GM12878 (cell line): ENCODE measurements at places on chromosomes 5 and 9.

GRCh38 chr9:117122953-117123352 lies 291.9 kb downstream of the ASTN2 start:
- no peak for DNase-seq

- no peak for DNase-seq
These were observed 51.8 kb upstream of the TGFBR1 start for GRCh38 chr9:99052815-99053715.

- DNase-seq = no peak
These were observed 112.6 kb downstream of the CACNA1B start for GRCh38 chr9:137989999-137990715.

- no peak for DNase-seq
These were observed 398.5 kb downstream of the TAF11L14 start for GRCh38 chr5:18032744-18033143.

DNA sequence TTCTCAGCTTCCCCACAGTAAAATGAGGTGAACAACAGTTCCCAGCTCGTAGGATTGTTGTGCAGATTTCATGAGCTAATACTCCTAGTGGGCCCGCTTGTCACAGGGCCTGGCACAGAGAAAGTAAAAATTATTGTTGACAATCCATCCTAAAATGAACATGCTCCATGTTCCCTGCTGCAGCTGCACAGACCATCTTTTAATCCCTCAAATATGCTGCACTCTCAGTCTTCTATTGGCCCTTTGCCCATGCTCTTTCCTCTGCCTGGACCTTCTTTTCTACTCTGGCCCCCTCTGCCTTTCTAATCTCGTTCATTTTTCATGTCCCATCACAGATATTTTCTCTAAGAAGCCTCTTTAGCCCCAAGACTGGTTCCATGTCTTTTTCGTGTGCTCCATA lies 117.7 kb upstream of the NR3C1 start:
- DNase-seq = no peak

- DNase-seq = no peak
These were observed 17.2 kb downstream of the SMAD5 start for GRCh38 chr5:136149891-136150290.

DNA sequence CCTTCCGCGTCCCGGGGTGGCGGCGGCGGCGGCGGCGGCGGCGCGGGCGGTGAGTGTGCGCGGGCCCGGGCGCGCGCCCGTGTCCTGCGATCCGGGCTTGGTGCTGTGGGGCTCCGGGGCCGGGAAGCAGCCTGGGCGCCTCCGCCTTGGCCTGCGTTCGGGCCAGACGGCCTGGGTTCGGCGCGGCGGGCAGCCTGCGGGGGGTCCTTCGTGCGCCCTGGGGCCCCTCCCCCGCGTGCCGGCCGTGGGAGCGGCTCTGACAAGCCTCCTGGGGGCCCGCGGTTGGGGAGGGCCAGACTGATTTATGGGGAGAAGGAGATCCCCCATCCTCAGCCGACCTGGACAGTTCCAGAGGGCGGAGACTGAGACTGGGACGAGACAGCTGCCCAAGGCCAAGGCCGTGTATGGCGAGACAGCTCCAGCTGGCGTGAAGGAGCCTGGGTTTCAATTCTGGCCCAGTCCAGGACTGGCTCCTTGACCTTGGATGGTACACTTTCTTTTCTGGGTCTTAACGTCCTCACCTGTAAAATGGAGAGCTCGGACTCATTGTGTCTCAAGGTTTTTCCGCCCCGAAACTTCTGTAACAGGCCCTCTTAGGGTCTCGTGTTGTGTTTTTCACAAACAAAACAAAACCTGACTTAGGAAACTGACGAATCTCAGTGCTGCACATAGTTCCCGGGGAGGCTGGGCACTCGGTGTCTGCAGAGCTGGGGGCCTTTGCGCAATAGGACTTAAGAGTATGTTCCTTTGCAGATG lies 603 bp downstream of the TMEM268 start:
- DNase-seq = no peak

- DNase-seq = no peak
These were observed 54.7 kb downstream of the IRF1 start for GRCh38 chr5:132435886-132436285.

- DNase-seq = no peak
These were observed 75.1 kb downstream of the HSD17B4 start for GRCh38 chr5:119527351-119527750.

GRCh38 chr5:169226895-169227294 lies 74.0 kb downstream of the SLIT3 start:
- DNase-seq = no peak

DNA sequence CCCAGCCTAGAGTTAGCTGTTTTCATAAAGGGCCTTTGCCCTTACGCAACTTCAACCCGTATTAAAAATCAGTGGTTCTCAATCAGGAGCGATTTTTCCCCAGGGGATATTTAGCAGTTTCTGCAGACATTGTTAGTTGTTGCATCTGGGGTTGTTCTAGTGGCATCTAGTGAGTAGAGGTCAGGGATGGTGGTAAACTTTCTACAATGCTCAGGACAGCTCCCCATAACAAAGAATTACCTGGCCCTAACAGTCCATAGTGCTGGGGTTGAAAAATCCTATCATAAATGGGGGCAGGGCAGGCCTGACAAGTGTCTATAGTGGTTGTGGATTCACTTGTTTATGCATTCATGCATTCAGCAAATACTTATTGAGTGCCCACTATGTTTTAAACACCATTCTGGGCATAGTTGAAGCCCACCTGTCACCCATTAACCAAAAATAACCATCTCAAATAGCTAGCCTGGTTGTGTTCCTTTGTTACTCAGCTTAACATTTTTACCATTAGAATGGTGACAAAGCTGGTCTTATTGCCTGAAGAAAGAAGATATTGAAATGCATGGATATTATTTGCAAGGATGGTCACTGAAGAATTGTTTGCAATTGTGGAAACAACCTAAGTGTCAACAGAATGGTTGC lies 15.9 kb upstream of the FGF1 start:
- DNase-seq = no peak

- DNase-seq = no peak
These were observed 760 bp downstream of the NPR3 start for GRCh38 chr5:32711681-32712480.

DNA sequence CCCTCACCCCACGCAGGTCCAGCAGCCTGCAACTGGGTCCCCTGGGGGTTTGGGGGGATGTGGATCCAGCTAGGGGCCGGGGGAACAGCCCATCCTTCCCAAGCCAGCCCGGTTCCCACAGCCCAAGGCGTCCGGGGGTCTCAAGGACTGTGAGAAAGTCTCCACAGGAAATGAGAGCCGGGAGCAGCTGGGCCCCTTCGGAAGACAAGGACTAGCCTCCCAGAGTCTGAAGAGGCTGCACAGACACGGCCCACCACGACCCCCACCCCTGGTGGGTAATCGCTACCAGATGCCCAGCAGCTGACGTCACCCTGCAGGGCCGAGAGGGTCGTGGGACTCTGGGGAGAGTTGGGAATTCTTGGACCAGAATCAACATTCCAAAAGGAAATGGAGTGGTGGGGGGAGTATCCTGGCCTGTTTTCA lies 10.5 kb downstream of the SH2D3C start:
- no peak for DNase-seq

- no peak for DNase-seq
These were observed 369.5 kb downstream of the ARL15 start for GRCh38 chr5:53940921-53941320.

GRCh38 chr9:91705386-91705785 lies 244.6 kb downstream of the ROR2 start:
- no peak for DNase-seq

- DNase-seq = peak; percentile 12
These were observed 3.0 kb downstream of the NUDT2 start for GRCh38 chr9:34332076-34332964.

GRCh38 chr5:62395210-62395950 lies 8.3 kb downstream of the DIMT1 start:
- no peak for DNase-seq
